NCI-H446 (cell line): ENCODE measurements at places on chromosomes 5 and 9.

DNA sequence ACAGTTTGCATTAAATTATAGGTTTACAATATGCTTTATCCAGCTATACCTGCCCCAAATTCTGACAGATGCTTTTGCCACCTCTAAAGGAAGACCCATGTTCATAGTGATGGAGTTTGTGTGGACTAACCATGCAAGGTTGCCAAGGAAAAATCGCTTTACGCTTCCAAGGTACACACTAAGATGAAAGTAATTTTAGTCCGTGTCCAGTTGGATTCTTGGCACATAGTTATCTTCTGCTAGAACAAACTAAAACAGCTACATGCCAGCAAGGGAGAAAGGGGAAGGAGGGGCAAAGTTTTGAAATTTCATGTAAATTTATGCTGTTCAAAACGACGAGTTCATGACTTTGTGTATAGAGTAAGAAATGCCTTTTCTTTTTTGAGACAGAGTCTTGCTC, 41.0 kb downstream of the FXN start:
- no peak for DNase-seq

DNA sequence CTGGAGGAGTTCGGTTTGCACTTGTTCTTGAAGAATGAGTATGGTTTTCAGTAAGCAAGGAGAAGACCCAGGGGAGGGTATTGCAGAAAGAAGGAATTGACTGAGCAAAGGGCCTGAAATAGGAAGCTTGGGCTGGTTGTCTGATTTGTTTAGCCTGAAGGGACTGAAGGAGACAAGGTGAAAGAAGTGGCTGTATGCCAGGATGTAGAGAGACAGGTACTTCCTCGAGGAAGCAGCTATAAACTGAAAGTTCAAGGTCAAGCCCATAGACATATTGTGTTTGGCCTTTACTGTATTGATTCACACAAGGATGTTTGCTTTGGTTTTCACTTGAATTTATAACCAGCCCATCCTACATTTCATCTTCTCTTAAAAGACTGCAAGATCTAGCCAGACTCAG, 183.1 kb downstream of the PALM2AKAP2 start:
- no peak for DNase-seq

- peak; percentile 86 for DNase-seq
These were observed 1.1 kb downstream of the JADE2 start for GRCh38 chr5:134526483-134527155.

GRCh38 chr5:150241298-150242160, 48.0 kb downstream of the CAMK2A start:
- DNase-seq = no peak

- peak; percentile 31 for DNase-seq
These were observed 161.9 kb downstream of the TRIO start for GRCh38 chr5:14305045-14305444.
